ENCODE measurements at places on chromosomes 16 and 17.

GRCh38 chr17:48843187-48843900 lies 12.5 kb downstream of the CALCOCO2 start:
- DNase-seq = no peak

GRCh38 chr16:88290850-88291830 lies 91.6 kb upstream of the ZNF469 start:
- DNase-seq = no peak

DNA sequence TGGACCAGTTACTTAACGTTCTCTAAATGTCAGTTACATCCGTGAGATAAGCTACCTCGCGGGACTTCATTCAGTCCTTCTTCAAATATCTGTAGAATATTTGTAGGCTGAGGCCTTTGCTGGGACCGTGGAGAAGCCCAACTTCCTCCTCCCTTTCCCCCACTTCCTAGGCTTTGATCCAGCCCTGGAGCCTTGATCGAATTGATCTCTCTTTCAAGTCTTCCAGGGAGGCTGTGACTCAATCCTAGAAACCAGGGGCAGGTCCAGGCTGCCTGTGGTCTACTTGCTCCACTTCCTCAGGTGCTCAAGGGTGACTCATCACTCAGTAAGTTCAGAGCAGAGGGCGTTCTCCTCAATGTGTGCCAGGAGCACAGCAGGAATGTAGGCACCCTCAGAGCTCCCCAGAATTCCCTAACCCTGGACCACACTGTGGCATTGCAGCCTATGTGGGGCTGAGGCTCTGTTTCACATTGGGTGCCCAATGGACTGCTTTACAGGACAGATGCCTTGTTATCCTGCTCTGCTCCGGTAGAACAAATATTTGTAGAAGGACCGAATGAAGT lies 11.2 kb upstream of the CEP20 start:
- peak; percentile 52 for DNase-seq

- DNase-seq = no peak
These were observed 81.2 kb downstream of the DYNLRB2 start for GRCh38 chr16:80622007-80622406.

DNA sequence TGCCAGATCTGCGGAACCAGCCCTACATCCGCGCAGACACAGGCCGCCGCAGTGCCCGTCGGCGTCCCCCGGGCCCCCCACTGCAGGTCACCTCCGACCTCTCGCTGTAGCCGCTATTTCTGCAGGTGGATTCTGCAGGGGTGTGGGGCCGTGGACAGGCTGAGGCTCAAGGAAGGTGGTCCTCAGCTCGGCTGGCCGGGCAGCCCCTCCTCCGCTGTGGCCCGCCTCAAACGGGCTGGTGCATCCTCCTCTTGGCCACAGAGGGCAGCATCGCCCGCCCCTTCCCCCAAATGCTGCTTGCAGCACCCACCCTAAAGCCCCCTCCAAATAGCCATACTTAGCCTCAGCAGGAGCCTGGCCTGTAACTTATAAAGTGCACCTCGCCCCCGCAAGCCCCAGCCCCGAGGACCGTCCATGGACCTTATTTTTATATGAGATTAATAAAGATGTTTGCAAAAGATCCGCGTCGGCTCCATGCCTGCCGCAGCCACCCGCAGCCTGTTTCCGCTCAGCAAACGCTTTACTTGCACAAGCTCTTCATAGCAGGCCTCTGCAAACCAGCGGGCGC lies 14.9 kb downstream of the SPATA32 start:
- no peak for DNase-seq

DNA sequence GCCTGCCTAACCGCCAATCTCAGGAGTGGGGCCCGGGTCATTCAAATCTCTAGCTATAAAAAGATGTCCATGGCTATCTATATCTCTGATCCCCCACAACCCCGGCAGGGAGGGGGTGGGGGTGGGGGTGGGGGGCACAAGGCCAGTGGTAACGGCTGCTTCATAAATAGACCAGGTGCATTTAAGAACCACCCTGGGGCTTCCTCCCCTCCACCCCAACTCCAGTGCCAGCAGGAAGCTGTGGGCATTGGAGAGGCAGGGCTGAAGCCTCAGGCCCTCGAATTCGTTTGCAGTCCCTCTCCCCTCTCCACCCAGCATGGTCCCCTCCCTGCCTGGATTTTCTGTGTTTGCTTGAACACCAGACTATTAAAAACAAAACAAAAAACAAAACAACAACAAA lies 56.0 kb downstream of the RAP1GAP2 start:
- DNase-seq = no peak

DNA sequence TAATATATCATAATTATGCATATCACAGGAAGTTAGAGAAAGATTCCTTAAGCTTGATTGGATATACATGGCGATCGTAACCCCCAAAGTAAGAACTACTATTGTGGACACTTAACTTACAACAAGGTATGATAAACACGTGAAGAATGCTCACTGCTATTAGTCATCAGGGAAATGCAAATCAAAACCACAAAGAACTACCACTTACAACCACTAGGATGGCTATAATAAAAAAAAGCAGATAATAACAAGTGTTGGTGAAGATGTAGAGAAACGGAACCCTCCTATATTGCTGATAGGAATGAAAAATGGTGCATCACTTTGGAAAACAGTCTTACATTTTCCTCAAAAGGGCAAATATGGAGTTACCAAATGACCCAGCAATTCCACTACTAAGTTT lies 265.9 kb downstream of the SLC39A11 start:
- no peak for DNase-seq

GRCh38 chr17:59151591-59151990 lies 3.4 kb downstream of the SKA2 start:
- no peak for DNase-seq
